ENCODE measurements at places on chromosomes 3 and 15.

DNA sequence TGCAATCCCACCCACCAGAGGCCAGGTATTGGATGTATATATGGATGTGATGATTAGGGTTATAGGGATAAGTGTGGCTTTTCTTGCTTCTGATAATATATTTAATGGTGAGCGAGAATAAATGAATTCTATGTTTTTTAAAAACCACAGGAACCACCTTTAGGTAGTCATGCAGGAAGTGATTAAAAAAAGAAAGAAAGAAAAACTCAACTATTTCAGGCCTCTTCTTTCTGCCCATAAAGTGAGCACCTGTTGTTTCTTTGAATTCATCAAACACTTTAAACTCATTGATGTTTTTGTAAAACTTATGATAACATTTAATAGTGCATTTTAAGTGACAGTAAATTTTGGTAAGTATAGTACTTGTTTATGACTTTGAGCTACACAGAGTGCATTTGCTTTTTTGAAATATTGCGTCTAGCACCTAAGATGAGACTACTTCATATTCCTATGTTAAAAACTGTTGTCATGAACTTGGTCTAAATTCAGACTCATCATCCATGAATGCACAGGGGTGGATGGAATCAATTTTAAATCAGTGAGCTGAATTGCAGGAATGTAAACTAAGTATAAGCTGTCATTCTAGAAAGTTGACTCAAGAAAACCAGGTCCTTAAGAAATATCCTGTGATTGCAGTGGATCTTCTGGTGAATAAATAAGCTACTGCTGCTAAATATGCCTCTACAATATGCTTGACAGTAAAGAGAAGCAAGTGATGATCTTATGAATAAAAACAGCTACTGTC lies 764.4 kb upstream of the NECTIN3 start:
- DNase-seq: no peak

GRCh38 chr3:196868297-196868661 lies 559 bp downstream of the SENP5 start:
- DNase-seq: peak; percentile 54

DNA sequence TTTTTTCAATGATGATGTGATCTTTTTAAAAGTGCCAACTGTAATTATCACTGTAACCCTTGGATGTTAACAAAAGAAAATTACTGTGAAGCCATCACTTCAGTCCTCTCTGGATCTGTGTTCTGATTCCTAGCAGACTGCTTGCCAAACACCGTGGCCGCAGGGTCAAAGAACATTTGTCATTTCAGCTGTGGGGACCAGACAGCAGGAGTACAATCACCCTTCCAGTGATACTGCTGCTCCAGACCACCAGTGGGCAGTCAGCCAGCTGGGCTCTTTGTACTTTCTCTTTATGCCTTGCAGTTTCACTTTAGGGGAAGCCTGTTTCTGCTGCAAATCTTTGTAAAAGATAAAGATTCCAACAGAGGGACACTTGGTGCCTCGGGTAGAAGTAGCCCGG lies 770.0 kb downstream of the GRM7 start:
- DNase-seq: peak; percentile 25

DNA sequence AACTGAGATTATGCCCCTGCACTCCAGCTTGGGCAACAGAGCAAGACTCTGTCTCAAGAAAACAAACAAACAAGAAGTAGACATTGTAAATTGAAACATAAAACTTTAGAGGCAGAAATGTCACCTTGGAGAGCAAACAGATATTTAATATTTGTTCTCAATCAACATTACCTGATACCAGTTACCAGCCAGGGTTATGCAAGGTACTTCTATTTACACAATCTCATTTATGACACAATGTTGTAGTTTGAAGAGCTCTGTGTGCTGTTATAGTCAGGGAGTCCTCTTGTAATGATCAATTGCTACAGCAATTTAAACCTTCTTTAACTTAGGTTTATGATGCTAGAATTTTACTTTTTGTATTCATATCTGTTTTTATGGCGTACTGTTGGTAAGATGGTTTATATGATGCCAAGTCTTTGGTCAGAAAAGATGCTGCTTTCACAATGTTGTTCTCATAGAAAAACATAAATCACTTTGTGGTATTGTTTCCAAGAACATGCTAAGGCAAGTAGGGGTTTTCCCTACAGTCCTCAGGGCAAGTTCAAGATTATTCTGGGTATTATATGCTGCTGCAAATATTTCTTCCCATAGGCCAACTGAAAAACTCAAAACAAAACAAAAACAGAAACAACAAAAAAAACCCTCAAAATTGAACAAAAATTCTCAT lies 173.5 kb downstream of the TNIK start:
- no peak for DNase-seq

- no peak for DNase-seq
Measured at GRCh38 chr15:79036323-79036722, 54.3 kb downstream of the RASGRF1 start.

DNA sequence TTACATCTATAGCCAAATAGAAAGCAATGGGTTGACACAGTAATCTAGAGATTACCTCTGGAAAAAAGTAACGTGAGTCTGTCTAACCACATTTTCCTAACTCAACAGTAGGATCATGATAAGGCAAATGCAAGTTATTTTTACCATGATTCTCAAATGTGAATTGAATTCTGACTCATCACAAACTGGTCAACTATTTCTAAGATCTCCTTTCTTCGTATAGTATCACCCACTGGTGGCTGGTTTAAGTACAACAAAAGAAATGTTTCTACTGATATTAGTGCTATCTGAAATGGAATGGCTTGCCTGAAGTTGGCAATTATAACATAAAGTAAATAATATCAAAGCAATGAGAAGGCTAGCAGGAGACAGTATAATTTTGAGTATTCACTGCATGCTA lies 102.2 kb downstream of the ABI3BP start:
- DNase-seq: no peak
